ENCODE measurements at places on chromosomes 5 and 9.
A peak's percentile ranks its signal among the peaks of the same experiment; 100 is the strongest.

- no peak for DNase-seq
Measured at GRCh38 chr5:97365163-97365845, 182.3 kb upstream of the RIOK2 start.

- DNase-seq: no peak
Measured at GRCh38 chr9:6855860-6856259, 98.1 kb downstream of the KDM4C start.

GRCh38 chr5:115599502-115599901 is 2.8 kb downstream of the TICAM2 start:
- peak; percentile 20 for DNase-seq

GRCh38 chr9:78971540-78971939 is 600.2 kb upstream of the TLE4 start:
- DNase-seq: no peak

- DNase-seq: no peak
Measured at GRCh38 chr9:99360026-99360425, 137.9 kb downstream of the SEC61B start.

GRCh38 chr9:109190151-109190550 is 23.1 kb upstream of the FRRS1L start:
- no peak for DNase-seq

DNA sequence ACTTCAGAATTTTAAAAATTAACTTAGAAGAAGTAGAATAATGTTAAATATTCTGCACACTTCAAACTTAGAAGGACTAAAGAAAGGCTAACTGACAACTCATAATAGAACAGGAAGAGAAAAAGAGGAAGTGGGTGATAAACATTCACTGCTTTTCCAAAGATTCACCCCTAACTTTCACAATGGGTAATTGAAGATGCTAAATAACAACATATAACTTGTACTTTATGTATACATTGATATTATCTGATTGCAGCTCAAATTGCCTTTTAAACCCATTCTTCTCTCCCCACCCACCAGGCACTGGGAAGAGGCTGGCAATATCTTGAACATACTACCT is 376.6 kb downstream of the EFNA5 start:
- DNase-seq: no peak

GRCh38 chr9:114166614-114167572 is 11.6 kb downstream of the COL27A1 start:
- DNase-seq: no peak

DNA sequence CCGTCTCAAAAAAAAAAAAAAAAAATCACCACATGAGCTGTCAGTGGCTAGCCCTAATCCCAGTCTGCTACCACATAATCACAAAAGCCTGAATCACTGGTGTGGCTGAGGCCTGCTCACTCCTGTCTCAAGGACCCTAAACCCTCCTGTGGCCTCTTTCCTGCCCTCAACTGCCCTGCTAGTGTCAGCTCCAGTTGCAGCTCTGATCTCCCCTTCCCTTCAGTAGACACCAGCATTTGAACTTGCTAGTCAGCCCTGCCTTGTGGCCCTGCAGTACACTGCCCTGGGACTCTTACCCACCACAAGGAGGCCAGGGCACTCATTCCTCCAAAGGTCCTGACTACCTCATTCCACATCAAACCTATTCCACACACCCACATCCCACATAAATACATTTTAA is 9.5 kb upstream of the P4HA2 start:
- DNase-seq: no peak

GRCh38 chr9:36250079-36250478 is 8.2 kb downstream of the GNE start:
- DNase-seq: no peak

- DNase-seq: no peak
Measured at GRCh38 chr5:172200476-172200875, 6.5 kb downstream of the EFCAB9 start.

- no peak for DNase-seq
Measured at GRCh38 chr9:116270546-116270945, 117.0 kb downstream of the PAPPA start.

DNA sequence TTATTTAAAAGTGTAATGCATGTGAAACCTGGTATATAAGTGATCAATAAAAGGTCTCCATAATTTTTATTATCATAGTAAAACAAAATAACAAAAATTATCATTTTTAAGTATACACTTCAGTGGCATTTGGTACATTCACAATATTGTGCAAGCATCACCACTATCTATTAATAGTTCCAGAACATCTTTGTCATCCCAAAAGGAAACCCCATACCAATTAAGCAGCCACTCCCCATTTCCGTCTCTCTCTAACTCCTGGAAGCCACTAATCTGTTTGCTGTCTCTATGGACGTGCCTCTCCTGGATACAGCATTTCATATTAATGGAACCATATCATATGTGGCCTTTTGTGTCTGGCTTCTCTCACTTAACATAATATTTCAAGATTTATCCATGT is 7.6 kb downstream of the OLFML2A start:
- no peak for DNase-seq

- peak; percentile 80 for DNase-seq
Measured at GRCh38 chr5:17216176-17216973, 1.1 kb upstream of the BASP1 start.
